B cell (primary cell): ENCODE measurements at places on chromosomes 13 and 19. TPM values are rescaled to one million over a fixed set of nuclear protein-coding genes. Genes with fewer than 3 reads are reported as not detected.

DNA sequence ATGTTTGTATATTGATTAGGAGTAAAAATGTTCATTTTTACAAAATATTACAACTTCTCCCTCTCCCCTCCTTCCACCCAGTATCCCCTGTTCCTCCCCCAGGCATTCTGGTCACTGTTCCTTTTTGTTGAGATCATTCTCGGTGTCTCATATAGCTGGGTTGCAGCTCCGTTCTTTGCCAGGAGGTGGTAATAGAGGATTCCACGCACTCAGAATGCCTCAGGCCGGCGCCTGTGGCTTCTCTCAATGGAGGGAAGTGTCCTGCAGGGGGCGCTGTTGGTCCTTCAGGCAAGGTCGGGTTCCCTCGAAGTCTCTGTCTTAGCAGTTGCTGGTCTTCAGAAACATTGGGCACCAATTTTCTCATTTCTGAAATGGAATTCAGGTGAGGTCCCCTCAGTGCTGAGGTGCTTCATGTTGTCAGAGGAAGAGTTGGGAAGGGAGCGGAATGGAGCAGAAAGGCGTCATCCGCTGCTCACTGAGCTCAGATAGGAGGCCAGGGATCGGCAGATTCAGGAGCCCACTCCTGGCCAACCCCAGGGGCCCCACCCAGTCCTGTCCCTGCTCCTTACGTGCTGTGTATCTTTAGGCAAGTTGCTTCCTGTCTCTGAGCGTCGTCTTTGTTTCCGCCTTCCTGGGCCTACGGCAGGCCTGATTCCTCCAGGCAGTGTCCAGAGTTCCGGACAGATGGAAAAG, 10.3 kb upstream of the GARIN5A start:
- H3K27ac ChIP-seq: no peak overlapping the region
- H3K4me3 ChIP-seq: no peak overlapping the region
- H3K36me3 ChIP-seq: peaks cover 12% of the 10 kb centered on the region
- no peaks in the 10 kb centered on the region for H3K27me3 ChIP-seq
- peak; percentile 68 for DNase-seq
- peaks cover 10% of the 10 kb centered on the region for H3K4me1 ChIP-seq

DNA sequence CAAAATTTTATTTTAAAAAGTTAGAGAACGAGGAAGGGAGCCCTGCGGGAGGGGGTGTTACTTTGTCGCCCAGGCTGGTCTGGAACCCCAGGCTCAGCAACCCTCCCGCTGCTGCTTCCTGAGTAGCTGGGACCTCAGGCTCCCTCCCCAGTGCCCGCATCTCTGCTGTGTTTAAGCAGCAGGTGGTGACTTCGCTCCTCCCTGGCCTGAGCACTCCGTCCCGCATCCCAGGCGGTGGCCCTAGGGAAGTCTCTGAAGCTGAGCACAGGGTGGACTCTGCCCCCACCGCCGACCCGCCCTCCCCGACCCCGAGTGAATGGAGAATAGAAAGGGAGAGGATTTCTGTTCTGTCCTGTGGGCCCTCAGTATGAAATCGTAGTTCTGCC, 30.5 kb downstream of the ZNF701 start:
- no peak for DNase-seq
- no peaks in the 10 kb centered on the region for H3K27me3 ChIP-seq
- H3K4me1 ChIP-seq: peaks cover 11% of the 10 kb centered on the region
- H3K27ac ChIP-seq: no peak overlapping the region
- H3K36me3 ChIP-seq: peaks cover 8% of the 10 kb centered on the region

GRCh38 chr13:112743451-112744167, 53.8 kb downstream of the ATP11A start:
- H3K4me1 ChIP-seq: no peaks in the 10 kb centered on the region
- no peaks in the 10 kb centered on the region for H3K27me3 ChIP-seq

DNA sequence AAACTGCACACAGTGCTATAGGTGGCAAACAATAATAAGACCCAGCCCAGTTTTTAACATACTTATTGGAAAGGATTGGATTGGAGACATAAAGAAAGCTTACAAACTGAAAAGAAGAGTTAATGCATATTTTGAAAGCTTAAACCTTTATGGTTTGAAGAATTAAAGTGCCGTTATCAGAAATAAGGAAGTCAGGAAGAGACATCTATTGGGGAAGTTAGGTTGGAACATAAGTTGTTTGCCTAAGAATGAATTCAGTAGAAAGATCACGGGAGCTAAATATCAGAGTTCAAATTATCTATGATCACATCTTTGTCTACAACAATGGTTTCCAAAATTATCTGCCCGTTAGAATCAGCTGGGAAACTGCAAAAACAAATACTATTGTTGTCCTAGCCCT, 767.9 kb downstream of the PCDH9 start:
- H3K36me3 ChIP-seq: no peaks in the 10 kb centered on the region
- H3K27me3 ChIP-seq: no peaks in the 10 kb centered on the region
- no peak for DNase-seq
- H3K27ac ChIP-seq: no peak overlapping the region
- H3K4me1 ChIP-seq: no peaks in the 10 kb centered on the region

DNA sequence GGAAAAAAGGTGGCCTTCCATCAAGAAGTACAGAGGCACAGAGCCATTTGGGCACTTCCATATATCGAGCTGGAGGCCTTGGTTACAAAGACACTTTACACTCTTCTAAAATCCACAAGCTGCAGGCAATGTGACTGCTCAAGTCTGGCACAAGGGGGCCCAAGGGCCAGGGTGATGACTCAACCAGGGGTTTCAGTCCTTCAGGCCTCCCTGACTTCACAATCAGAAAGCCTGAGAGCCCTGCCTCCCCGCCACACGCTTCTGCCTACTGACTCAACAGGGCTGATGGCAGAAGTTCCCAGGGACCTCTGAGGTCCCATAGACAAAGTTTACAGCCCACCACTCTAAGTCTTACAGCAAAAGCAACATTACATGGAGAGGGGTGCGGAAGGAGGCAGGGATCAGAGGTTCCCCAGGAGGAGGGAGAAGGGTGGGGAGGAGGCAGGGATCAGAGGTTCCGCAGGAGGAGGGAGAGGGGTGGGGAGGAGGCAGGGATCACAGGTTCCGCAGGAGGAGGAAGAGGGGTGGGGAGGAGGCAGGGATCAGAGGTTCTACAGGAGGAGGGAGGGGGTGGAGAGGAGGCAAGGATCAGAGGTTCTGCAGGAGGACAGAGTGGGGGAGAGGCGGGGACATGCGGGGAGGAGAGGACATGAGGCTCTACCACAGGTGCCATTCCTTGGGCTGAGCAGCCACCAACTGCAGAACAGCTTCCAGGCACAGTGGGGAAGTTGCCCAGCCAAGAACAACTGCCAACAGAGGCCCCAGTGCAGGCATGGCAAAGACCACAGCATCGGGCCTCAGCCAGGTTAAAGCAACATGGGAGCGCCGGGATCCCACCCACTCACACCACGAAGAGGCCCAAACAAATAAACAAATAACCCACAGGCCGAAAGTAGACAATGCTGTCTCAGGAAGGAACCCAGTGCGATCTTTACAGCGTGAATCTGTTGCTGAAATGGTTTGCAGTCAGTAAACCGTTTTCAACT, 52.0 kb downstream of the SLC7A1 start:
- no peaks in the 10 kb centered on the region for H3K27me3 ChIP-seq
- H3K4me1 ChIP-seq: no peaks in the 10 kb centered on the region
- no peak overlapping the region for H3K27ac ChIP-seq
- no peak for DNase-seq
- no peak overlapping the region for H3K4me3 ChIP-seq
- no peaks in the 10 kb centered on the region for H3K36me3 ChIP-seq

- no peak overlapping the region for H3K27ac ChIP-seq
- H3K36me3 ChIP-seq: no peaks in the 10 kb centered on the region
- no peak overlapping the region for H3K4me3 ChIP-seq
- H3K4me1 ChIP-seq: peaks cover 3% of the 10 kb centered on the region
- no peaks in the 10 kb centered on the region for H3K27me3 ChIP-seq
Measured at GRCh38 chr13:48733739-48734335, 80.1 kb downstream of the CYSLTR2 start.

GRCh38 chr13:113468472-113469201, 15.3 kb upstream of the ADPRHL1 start:
- H3K36me3 ChIP-seq: no peaks in the 10 kb centered on the region
- no peaks in the 10 kb centered on the region for H3K4me1 ChIP-seq
- no peak overlapping the region for H3K27ac ChIP-seq
- no peak for DNase-seq
- H3K27me3 ChIP-seq: no peaks in the 10 kb centered on the region

- no peaks in the 10 kb centered on the region for H3K27me3 ChIP-seq
- DNase-seq: no peak
- H3K4me3 ChIP-seq: no peak overlapping the region
- peaks cover 4% of the 10 kb centered on the region for H3K36me3 ChIP-seq
- no peak overlapping the region for H3K27ac ChIP-seq
Measured at GRCh38 chr19:8451885-8452284, 7.1 kb downstream of the HNRNPM start.

GRCh38 chr13:55038230-55038629, 2009.6 kb downstream of the OLFM4 start:
- no peaks in the 10 kb centered on the region for H3K27me3 ChIP-seq
- DNase-seq: no peak
- H3K36me3 ChIP-seq: no peaks in the 10 kb centered on the region

DNA sequence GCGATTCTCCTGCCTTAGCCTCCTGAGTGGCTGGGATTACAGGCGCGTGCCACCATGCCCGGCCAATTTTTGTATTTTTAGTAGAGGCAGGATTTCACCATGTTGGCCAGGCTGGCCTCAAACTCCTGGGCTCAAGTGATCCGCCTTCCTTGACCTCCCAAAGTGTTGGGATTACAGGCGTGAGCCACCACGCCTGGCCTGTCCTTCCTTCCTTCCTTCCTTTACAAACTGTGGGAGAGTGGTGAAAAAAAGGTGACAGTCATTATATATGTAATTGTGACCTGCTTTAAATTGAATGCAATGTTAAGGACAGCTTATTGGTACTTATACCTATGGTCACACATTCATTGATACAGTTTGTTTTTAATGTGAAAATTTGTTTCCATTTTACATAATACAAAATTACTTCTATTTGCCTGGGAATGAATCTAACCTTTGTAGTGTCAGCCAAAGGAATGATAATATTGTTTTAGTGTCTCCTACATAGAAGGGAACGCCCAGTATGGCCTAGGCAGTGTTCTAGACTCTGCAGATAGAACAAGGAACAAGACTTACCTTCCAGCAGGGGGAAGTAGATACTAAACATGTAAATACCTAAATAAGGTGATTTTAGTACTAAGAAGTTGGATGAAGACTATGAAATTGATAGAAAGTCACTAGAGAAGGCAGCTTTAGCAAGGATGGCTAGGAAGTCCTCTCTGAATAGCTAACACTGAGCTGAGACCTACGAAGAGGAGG, 146.3 kb downstream of the GGACT start:
- no peaks in the 10 kb centered on the region for H3K27me3 ChIP-seq
- no peak overlapping the region for H3K27ac ChIP-seq
- H3K4me3 ChIP-seq: no peak overlapping the region
- no peaks in the 10 kb centered on the region for H3K4me1 ChIP-seq

GRCh38 chr19:19230999-19231398, 19.2 kb downstream of the NCAN start:
- H3K27ac ChIP-seq: no peak overlapping the region
- H3K4me1 ChIP-seq: no peaks in the 10 kb centered on the region
- DNase-seq: no peak
- no peaks in the 10 kb centered on the region for H3K36me3 ChIP-seq
- no peak overlapping the region for H3K4me3 ChIP-seq

Gene PPP5C
- total RNA-seq: 51.2 and 58.6 TPM in 2 replicates

Gene NLRP4
- 0.15 and 0.19 TPM in 2 replicates for total RNA-seq
